Psoas muscle (tissue), 8 donors: ENCODE measurements at places on chromosomes 3 and 15. TPM values are rescaled to one million over a fixed set of nuclear protein-coding genes. Genes with fewer than 3 reads are reported as not detected.
A peak's percentile ranks its signal among the peaks of the same experiment; 100 is the strongest.

- DNase-seq: peak; percentile 23
These were observed 3.2 kb downstream of the SEMA7A start for GRCh38 chr15:74430510-74430951.

GRCh38 chr3:60854791-60855190 lies 396.5 kb downstream of the FHIT start:
- no peak for DNase-seq

- no peak for DNase-seq
These were observed 191.3 kb downstream of the ADAMTSL3 start for GRCh38 chr15:83845230-83845629.

DNA sequence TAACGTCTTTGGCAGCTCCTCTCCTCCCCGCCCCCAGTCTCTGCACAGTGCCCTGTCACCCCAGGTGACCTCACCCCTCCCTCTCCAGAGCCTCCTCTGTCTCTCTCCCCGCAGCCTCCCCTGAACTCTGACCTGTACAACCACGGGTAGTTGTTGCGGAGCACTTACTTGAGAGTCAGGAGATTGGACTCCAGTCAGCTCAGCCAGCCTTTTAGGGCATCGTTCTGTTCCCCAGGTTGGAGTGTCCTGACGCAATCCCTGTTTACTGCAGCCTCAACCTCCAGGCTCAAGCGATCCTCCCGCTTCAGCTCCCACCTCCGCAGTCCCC lies 177.7 kb downstream of the UACA start:
- DNase-seq: no peak

DNA sequence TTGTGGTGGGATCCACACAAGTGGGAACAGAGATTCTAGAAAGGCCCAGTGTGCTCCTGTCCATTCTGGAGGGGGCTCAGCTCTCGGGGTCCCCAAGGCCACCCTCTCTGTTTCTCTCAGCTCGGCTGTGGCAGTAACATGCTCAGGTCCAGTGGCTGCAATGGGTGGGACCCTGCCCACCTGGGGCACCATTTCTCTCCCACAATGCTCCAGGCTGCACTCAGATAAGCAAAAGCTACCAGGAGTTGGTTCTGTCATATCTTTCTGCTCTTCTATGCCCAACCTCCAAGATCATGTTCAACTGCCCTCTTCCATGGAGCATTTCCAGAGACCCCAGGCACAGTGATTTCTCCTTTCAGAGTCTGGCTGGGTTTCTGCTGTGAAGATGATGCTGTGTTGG lies 40.8 kb downstream of the ITGA11 start:
- DNase-seq: no peak

DNA sequence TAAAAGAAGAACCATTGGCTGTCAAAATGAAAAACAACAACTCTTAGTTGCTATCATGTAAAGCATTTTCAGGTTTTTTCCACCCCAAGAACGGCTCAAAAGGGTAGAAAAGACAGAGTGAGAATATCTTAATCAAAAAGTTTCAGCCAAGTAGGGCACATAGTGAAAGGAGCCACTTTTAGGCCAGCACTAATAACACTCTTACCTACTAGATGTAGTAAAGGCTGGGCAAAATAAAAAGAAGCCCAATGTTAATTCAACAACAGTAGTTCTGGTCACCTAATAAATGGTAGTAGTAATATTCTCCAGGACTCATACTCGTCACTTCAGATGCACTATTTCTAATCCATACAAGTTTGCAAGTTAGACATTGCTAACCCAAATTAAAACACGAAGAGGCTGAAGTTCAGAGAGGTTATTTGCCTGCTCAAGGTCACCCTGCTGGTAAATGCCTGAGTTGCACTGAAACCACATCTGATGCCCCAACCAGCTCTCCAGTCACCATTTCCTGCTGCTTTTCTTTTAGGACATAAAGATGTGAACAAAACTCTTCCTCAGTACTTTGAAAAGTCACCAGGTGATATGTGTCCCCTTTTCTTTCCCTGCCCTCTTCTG lies 7.5 kb downstream of the GOLIM4 start:
- DNase-seq: no peak

DNA sequence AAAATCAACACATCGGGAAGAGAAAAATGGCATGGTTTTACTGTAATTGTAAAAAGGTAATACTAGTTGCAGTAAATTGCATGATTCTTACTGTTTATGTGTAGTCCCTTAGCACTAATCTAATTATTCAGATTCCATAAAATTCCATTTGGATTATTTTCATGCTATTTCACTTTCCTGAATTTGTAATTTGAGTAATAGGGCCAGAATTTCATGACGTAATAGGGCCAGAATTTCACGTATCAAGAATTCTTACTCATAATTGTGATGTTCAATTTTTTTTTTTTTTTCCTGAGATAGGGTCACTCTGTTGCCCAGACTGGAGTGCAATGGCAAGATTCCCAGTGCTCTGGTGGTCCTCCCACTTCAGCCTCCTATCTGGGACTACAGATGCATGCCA lies 2.9 kb upstream of the U2SURP start:
- no peak for DNase-seq

DNA sequence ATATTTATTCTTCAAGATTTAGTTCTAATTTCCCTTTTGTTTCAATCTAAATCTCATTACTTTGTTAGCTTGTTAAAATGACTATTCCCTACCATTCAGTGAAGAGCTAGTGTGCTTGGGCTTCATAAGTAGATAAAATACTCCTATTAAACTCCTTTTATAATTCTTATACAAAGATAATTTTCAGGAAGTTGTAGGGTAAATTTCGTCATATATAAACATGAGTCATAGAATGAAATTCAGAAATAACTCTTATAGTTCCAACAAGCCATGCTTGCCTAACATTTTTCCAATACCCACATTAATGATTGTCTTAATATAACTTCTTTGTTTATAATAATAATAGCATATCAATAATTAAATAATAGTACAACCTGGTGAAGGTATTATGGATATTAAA lies 407.3 kb downstream of the NAALADL2 start:
- no peak for DNase-seq

GRCh38 chr15:73047882-73048281 lies 4.4 kb upstream of the NEO1 start:
- no peak for DNase-seq

- no peak for DNase-seq
These were observed 27.1 kb downstream of the HEG1 start for GRCh38 chr3:125028657-125029056.

GRCh38 chr15:69265347-69265955 lies 33.3 kb upstream of the PAQR5 start:
- no peak for DNase-seq

DNA sequence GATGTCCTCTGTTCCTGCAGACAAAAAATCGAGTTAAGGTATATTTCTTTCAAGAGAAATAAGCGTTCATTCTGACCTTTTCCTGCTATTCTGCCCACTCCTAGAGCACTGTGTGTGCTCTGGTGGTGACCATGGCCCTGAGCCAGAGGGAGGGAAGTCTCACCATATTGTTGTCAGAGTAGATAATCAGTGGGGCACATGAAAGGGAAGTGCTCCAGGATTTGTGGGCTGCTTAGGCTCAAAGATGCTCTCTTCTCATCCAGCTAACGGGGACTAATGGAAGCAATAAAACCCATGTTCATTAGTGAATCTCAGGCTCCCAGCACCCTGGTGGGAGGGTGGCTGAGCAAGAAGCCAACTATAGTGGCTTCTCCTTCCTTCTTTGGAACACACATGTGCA lies 70.7 kb upstream of the EOMES start:
- no peak for DNase-seq

DNA sequence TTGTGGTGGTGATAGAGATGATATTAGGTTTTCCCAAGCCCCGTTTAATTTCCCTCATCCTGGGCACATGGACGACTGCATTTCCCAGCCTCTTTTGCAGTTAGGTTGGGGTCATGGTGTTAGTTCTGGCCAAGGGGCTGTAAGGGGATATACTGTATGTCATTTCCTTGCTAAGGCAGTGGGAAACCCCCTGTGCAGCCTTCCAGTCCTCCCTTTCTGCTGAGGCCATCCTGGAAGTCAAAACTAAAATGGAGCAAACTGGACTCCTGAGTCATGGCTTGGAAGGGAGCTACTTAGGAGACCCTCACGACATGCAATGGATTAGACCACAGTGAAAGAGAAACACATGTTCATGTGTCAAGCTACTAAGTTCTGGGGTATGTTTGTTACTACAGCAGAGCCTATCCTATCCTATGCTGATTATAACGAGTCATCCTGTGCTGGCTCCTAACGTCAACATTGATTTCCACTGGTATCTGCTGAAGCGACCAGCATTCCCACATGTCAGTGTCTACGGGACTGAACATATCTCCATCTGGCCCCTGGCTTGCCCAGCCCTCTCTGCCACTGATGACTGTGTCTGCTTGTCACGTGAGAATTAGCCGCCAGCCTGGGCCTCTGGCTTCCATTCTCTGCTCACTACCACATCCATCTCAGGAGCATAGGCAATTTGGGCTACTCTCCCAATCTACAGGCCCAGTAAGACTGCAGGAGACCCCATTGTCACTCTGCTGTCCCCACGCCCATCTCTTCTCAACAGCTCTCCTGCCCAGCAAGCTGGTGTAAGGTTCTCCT lies 85.6 kb upstream of the MEF2A start:
- DNase-seq: no peak

GRCh38 chr3:4517643-4518311 lies 24.6 kb downstream of the ITPR1 start:
- DNase-seq: no peak

GRCh38 chr15:84666373-84666772 lies 8.4 kb upstream of the NMB start:
- DNase-seq: no peak

DNA sequence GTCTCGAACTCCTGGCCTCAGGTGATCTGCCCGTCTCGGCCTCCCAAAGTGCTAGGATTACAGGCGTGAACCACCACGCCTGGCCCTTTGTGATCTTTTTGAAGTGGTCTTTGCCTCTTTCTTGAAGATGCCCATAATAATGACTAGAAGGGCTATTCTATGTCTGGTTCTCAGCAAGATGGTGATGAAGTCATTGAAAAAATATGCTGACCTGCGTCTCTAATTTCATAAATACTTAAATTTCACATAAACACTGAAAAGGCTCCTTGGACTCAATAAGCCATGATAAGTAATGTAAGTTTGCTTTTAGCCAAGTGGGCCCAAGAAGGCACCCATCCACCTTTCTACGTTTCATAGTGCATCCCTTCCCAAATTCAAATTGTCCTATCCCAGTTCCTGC lies 775 bp upstream of the MAPK6 start:
- DNase-seq: no peak

GRCh38 chr3:13638927-13639326 lies 90.0 kb downstream of the FBLN2 start:
- DNase-seq: no peak

DNA sequence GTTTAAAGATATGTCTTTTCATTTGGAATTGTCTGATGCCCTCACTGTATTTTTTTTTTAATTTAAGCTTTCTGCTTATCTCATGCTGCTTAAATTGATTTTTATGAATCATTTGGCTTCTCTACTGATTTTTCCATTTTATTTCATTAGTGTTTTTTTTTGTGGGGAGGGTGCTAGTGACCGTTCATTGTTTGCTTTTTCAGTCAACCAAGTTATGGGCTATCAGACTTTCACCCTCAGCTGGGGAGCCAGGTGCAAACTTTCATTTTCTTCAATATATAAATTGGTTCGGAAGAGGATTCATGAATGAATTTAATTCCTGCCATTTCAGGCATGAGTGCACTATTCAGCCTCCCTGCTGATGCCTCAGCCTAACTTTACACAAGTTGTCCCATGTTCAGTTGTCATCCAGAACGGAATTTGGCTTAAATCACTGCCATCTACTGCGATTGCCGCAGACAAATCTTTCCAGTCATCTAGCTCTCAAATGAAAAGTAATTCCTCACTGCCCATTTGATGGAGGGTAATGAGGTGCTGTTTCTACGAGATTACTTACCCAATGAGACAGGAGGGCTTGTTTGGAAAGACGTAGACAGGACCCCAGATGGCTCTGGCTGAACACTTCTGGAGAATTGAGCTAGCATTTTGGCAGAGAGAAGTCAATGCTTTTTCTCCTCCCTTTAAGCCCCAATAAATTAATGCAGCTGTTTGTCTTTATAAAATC lies 89.9 kb upstream of the RORA start:
- DNase-seq: no peak

GRCh38 chr3:123318374-123318773 lies 116.6 kb downstream of the SEC22A start:
- DNase-seq: no peak

GRCh38 chr3:159711560-159712333 lies 276.9 kb upstream of the IL12A start:
- DNase-seq: peak; percentile 17

DNA sequence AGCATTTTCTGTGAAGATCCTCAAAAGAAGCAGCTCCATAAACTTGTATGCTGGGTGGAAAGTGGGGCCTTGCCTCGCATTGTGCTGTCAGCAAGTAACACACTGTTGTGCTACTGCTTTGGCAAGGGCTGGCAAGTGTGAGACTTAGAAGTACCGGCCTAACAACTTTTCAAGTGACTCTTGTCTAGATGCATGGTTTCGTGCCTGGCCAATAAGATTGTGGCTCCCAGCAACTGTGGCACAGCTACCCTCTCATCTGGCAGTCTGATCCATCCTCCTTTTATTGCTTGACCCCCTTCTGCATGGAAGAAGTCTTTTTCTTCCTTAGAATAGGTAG lies 79.4 kb upstream of the VEPH1 start:
- DNase-seq: no peak

- DNase-seq: no peak
These were observed 157.5 kb downstream of the GABRB3 start for GRCh38 chr15:26615188-26615926.

CIDEC gene
- 1.6 TPM for total RNA-seq

DET1 gene
- total RNA-seq: 13.3 TPM

AHSG gene
- total RNA-seq: not detected

GPR27 gene
- total RNA-seq: 1.1 TPM

CCRL2 gene
- 1.8 TPM for total RNA-seq

TEX55 gene
- total RNA-seq: not detected

ZCWPW2 gene
- total RNA-seq: 3.3 TPM

SPRED1 gene
- total RNA-seq: 4.2 TPM
